Stimulated activated CD8-positive, alpha-beta memory T cell treated with anti-CD3 and anti-CD28 coated beads, Interleukin-15, amount 100 ng/mL, for 24 hours (primary cell): ENCODE measurements at places on chromosomes 2 and 18.

DNA sequence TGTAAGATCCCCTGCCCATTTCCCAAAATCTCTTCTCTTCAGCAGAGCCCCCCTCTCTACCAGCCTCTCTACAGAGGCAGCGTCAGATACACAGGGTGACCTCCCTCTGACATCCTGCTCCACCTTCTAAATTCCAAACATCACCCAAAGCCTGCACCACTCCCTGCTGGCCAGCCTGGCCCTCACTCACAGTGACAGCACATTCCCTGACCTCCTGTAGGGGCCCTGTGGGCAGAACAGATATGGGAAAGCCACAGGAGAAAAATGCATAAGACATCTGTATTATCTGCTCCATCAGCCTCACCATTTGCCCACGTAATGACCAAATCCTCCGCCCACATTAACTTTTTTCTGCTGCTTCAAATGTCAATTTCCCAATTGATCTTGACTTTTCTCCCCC lies 40.6 kb downstream of the TRABD2A start:
- no peak for DNase-seq

DNA sequence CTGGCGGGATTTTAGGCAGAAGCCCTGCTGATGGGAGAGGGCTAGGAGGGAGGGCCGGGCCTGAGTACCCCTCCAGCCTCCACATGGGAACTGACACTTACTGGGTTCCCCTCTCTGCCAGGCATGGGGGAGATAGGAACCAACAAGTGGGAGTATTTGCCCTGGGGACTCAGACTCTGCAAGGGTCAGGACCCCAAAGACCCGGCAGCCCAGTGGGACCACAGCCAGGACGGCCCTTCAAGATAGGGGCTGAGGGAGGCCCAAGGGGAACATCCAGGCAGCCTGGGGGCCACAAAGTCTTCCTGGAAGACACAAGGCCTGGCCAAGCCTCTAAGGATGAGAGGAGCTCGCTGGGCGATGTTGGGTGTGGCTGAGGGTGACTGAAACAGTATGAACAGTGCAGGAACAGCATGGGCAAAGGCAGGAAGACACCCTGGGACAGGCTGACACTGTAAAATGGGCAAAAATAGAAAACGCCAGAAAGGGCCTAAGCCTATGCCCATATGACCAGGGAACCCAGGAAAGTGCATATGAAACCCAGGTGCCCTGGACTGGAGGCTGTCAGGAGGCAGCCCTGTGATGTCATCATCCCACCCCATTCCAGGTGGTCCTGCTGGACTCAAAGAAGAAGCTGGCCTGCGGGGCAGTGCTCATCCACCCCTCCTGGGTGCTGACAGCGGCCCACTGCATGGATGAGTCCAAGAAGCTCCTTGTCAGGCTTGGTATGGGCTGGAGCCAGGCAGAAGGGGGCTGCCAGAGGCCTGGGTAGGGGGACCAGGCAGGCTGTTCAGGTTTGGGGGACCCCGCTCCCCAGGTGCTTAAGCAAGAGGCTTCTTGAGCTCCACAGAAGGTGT lies 8.5 kb downstream of the PROC start:
- no peak for DNase-seq

GRCh38 chr18:23964282-23965238 lies 50.0 kb upstream of the TTC39C start:
- no peak for DNase-seq

DNA sequence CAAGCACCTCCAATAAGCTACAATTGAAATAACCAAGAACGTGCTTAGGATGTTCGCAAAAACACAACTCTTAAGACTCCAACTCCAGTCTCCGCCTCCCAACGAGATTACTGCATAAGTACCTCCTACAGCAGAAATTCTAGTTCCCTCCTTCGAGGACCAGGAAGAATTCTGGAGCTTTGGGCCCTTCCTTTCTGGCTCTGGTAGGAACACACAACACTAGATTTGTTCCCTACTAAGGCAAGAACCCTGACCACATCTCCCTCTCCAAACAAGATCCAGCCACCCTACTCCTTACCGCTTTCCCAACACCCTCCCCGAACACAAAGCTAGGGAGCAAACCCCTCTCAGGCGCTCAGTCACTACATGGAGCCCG lies 721 bp downstream of the ADAM17 start:
- DNase-seq = no peak

DNA sequence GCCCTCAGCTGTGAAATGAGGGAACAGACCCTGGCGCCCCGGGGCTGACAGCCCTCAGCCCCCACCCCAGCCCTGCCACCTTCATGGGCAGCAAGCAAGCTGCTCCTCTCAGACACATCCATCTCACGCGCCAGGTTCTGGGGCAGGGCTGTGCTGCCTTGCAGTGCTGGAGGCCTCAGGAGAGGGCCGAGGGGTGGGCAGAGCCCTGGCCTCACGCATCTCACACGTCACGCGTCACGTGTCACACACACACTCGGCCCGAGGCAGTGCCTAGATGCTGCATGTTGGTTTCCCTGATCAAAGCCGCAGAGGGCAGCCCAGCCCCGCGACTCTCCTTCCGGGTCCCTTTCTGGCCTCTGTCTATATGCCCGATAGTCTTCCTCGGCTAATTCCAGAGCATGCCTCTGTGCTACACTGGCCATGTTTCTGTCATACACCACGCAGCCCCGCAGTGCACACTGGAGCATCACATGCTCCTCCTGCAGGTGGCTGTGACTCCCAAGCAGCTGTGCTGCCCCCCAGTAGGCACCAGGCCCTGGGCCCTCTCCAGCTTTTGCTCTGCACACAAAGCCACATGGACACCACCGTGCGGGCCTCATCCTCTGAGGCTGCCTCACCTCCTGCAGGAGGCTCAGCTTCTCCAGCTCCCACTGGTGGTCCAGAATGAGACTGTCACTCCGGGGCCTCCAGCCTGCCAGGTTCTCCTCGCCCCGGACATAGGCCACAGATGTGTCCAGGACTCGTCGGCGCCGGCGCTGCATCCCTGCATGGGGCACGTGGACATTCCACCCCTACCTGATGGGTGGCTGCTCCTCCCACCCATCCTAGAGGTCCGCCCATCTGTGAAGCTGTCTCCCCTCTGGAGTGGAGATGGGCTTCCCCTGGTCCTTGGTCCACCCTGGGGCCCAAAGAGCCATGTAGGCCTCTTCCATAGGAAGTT lies 31.4 kb downstream of the AQP12A start:
- DNase-seq = no peak

DNA sequence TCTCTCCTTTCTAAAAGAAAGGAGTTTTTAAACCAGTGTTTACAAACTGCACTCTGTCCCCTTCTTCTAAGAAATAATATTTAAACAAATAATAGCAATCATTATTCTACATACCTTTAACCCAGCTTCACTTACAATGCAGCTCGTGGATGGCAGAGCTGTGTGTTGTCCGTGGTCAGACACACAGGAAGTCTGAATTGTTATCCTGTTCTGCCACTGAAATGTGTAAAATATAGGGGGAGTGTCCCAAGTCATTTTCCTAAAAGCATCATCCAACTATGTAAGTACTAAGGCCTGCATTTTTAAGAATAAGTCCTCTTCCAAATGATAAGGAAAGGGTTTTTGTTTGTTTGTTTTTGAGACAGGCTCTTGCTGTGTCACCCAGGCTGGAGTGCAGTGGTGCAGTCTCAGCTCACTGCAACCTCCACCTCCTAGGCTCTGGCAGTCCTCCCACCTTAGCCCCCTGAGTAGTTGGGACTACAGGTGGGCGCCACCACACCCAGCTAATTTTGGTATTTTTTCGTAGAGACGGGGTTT lies 2.7 kb upstream of the PPP4R1 start:
- DNase-seq = no peak

DNA sequence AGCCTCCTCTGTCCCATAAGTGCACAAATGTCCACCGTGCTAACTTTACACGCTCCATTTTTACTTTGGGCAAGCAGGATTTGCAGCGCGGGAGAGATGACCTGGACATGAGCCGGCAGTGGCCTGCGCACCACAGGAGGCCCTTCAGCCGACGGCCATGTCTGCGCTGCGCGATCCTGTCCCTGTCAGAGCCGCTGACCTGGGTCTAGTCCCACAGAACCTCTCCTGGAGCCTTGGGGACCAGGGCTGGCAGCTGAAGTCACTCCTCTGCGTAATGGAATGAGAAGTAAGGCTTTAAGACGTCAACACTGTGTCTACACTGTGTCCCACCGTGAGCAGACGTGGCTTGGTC lies 29.6 kb downstream of the ADI1 start:
- no peak for DNase-seq

- no peak for DNase-seq
Observed at GRCh38 chr2:49224426-49225010, 70.2 kb upstream of the FSHR start.

- DNase-seq = peak; percentile 37
Observed at GRCh38 chr2:46942143-46942526, 26.5 kb upstream of the MCFD2 start.

DNA sequence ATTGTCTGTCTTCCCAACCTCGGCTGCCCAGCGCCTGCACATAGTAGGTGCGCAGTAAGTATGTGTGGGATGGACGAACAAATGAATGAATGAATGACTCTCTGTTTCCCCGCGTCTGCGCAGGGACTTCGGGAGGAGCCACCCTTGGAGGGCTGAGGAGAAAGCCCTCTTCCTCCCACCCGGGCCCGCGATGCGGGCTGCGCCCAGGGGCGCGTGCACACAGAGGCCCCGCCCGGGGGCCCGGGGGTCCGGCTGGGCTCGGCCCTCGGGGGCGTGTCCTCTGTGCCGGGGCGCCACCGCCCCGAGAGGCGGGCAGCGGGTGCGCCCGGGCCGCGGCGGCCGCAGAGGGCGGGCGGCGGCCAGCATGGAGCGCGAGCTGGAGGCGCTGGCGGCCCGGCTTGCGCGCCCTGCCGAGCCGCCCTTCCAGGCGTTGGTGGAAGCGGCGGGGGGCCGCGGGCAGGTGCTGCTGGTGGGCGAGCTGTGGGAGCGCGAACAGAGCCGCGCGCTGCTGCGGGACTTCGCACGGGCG lies at the start of gene C2orf72:
Gene C2orf72, plus strand, starts transcription at position 322 of the 529 bp plus-strand sequence. Its CDS starts 43 bp downstream, at position 365.
- DNase-seq = no peak
